Epithelial cell of prostate (primary cell): ENCODE measurements at places on chromosomes 4 and X.

DNA sequence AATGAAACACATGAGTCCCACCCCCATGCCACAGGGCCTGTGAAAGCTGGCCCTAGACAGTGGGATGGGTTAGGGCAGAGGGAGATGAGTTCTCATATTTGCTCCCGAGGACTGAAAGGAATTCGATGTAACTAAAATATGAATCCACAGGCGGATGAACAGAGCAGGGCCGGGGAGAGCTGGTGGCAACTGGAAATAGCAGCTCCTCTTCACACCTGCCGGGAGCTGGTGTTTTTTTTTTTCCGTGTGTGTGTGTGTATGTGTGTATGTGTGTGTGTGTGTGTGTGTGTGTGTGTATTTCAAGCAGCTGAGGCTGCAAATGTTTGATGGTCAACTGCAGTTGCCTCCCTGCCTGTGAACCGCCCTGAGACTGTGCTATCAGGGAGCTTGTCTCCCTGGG, 115.1 kb upstream of the PSAPL1 start:
- DNase-seq, result no peak

DNA sequence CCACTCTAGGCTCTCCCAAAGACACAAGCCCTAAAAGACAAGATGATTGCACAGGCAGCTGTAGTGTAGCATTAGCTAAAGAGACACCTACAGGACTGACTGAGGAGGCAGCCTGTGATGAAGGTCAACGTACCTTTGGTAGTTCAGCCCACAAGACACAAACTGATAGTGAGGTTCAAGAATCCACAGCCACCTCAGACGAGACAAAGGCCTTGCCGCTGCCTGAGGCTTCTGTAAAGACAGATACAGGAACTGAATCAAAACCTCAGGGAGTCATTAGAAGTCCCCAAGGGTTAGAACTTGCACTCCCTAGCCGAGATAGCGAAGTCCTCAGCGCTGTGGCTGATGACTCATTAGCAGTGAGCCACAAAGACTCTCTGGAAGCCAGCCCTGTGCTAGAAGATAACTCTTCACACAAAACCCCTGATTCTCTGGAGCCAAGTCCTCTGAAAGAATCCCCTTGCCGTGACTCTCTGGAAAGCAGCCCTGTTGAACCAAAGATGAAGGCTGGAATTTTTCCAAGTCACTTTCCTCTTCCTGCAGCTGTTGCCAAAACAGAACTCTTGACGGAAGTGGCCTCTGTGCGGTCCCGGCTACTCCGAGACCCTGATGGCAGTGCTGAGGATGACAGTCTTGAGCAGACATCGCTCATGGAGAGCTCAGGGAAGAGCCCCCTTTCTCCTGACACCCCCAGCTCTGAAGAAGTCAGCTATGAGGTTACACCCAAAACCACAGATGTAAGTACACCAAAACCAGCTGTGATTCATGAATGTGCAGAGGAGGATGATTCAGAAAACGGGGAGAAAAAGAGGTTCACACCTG, 306.3 kb downstream of the ANK2 start:
- DNase-seq, result peak; percentile 80

GRCh38 chrX:1430451-1430850, 22.3 kb downstream of the ASMTL start:
- DNase-seq, result no peak

DNA sequence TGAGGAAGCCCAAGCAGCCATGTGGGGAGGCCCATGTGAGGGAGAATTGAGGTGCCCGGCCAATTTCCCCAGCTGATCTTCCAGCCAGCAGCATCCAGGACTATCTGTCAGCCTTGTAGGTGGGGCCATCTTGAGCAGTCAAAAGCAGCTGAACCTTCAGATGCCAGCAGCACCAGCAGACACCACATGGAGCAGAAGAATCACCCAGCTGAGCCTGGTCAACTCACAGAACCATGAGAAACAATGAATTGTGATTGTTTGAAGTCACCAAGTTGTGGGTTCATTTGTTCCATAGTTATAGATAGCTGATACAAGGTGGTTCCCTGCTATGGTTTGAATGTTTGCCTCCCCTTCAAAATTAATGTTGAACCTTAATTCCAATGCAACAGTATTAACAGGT, 85.1 kb upstream of the ATP6AP2 start:
- no peak for DNase-seq

GRCh38 chr4:167119392-167119791, 114.9 kb downstream of the SPOCK3 start:
- DNase-seq, result no peak

- no peak for DNase-seq
Measured at GRCh38 chrX:100635040-100635439, 1.6 kb downstream of the TSPAN6 start.

GRCh38 chrX:152831391-152831790, 528 bp downstream of the NSDHL start:
- no peak for DNase-seq

- DNase-seq, result no peak
Measured at GRCh38 chrX:70434914-70435586, 9.6 kb upstream of the DLG3 start.

GRCh38 chr4:74755486-74755885, 38.8 kb downstream of the BTC start:
- no peak for DNase-seq

DNA sequence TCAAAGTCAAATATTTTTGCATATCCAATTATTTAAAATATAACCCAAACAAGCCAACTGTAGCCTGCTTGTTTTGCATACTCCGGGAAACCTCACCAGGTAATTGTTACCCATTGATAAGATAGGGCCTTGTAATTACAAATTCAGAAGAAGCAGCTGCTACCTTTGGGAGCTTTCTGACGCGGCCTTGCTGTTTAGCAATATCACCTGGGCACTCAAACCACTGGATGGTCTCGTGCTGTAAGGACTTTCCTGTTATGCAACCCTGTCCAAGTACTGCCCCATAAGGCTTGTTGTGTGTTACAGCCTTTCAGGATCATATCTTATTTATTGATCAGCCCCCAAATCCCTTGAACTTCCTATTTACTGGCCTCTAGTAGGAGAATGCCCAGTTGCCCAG, 52.1 kb downstream of the HS3ST1 start:
- no peak for DNase-seq

DNA sequence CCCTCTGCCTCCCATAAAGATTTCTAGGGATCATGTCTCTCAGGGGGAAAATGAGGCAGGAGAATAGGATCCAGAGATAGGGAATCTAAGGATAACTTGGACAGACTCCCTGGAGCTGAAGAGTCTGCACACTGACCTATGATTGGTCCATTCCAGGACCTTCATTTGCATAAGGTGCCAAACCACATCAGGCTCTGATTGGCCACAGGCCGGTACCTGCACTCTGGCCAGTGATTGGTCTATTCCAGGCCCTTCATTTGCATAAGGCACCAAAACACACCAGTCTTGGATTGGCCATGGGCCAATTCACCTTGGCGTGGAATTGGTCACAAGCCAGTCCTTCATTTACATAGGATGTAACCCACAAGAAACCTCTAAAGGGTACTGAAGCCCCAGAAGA, 4.0 kb upstream of the HERC5 start:
- DNase-seq, result no peak

- no peak for DNase-seq
Measured at GRCh38 chrX:9316096-9316495, 148.8 kb upstream of the TBL1X start.

DNA sequence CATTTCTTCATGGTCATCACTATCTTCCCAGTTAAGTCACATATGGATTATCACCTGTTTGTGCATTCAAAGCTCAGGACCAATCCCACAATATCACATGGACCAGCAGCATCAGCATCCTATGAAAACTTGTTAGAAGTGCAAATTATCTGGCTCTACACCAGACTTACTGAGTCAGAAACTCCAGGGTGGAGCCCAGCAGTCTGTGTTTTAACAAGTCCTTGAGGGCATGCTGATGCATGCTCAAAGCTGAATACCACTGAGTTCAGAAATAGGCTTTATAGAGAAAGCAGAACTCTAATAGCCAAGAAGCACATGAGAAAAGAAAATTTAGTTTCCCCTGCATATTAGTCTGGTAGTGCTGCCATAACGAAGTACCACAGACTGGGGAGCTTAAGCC, 62.4 kb upstream of the GABRQ start:
- peak; percentile 44 for DNase-seq

GRCh38 chr4:140300271-140300970, 73.0 kb upstream of the SCOC start:
- DNase-seq, result peak; percentile 73

- DNase-seq, result no peak
Measured at GRCh38 chr4:132513491-132513890, 635.6 kb upstream of the PCDH10 start.

DNA sequence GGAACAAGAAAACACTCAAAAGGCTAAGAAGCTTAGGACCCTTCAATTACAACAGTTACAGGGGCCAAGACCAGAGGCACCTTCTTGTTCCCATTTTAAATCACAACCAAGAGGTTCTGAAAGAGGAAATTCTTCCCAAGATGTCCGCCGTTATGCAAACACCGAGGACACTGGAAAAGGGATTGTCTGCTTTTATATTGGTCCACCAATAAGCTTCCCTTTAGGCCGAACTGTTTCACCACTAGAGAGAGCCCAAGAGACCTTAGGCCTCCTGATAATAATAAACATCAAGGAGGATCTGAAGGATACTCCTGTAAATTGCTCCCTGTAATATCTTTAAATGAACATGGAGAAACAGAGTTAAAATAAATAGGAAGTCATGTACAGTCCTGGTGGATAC, 92.6 kb upstream of the NLRP2B start:
- DNase-seq, result no peak

- DNase-seq, result no peak
Measured at GRCh38 chr4:138341739-138342415, 99.7 kb upstream of the SLC7A11 start.

GRCh38 chr4:1366371-1367229, 19.6 kb downstream of the UVSSA start:
- no peak for DNase-seq

DNA sequence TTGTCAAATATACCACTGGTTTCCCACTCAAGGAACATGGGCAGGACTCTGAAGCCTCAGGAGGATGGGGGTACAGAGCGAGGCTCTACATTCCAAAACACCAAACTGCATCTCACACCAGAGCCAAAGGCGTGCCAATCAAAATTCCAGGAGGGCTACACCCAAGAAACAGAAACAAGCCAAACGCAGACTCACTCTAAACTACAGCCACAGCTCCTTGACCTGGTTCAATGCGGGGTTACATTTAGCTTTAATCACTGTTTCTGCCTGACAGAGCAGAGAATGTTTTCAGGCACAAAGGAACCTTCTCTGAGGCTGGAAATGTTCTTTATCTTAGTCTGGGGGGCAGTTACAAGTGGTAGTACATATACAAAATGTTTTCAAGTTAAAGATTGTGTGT, 2121.5 kb upstream of the AGA start:
- DNase-seq, result no peak

DNA sequence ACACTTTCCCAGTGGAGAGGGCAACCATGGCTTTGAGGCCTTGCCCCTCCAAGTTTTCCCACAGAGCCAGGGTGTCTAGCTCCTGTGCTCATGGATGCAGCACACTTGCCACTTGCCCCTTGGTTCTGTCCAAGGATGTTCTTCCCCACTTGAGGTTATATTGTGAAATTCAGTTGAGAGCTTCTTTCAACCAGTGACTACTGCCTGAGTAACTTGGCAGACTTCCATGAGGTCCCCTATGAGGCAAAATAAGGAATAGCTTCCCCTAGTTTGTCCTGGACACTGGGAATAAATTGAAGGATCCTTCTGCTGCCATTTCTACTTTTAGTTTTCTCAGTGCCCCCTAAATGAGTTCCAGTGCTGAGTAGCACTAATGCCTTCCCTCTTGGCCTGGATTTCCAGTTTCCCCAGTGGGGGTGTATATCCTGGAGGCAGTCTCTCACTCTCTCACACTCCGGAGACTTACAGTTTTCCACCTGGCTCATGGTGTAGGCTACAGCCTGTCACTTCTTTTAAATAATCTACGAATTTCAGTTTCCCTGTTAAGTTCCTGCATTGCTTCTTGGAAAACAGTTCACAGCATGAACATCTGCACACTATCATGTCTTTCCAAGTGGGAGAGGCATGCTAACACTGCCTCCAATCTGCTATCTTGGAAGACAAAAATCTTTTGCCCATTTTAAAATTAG, 36.4 kb upstream of the ADH4 start:
- peak; percentile 8 for DNase-seq

- no peak for DNase-seq
Measured at GRCh38 chr4:46954643-46955042, 38.7 kb downstream of the GABRA4 start.

GRCh38 chr4:55030589-55030988, 94.8 kb downstream of the KDR start:
- DNase-seq, result no peak

DNA sequence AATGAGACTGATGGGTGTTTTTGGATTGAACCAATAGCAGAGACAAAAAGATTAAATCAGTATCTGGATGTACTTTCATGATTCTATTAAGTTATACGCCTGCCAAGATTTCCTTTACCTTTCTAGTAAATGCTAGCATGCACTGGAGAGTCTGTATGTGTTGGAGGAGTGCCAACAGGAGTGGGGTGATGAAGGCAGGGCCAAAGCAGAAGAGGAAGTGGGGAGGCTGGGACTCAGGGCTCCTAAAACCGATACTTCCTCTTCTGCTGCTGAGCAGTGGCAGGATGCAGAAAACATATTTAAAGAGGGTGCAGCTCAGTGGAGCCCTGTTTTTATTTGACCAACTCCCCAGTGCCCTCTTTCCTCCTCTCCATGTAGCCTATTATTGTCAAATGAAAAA, 5.6 kb downstream of the CYSLTR1 start:
- no peak for DNase-seq

- DNase-seq, result no peak
Measured at GRCh38 chr4:111854494-111855087, 290.7 kb upstream of the FAM241A start.

GRCh38 chrX:15321447-15321846, 6.0 kb upstream of the ASB11 start:
- no peak for DNase-seq

- no peak for DNase-seq
Measured at GRCh38 chrX:43315622-43316021, 340.5 kb upstream of the MAOA start.

- DNase-seq, result peak; percentile 24
Measured at GRCh38 chr4:83252782-83253405, 31.7 kb downstream of the COQ2 start.

DNA sequence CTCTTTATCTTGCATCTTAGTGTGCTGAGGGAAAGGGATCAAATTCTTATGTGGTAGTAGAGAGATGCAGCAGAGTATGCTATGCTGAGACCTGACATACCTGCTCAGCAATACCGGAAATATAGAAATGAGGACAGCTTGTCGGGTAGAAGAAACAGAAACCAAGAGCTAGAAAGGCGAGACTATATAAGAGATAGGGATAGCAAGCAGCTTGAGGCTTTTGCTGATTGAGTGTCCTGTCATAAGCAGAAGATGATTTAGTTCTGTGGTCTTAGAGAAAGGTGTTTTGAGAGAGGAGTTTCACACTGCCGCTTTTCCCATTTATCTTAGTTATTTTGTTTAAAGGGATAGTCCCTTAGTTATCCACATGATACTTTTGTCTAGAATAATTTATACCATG, 31.7 kb downstream of the USP9X start:
- DNase-seq, result no peak
